NCI-H460 (cell line): ENCODE measurements at places on chromosomes 6 and 20. TPM values are rescaled to one million over a fixed set of nuclear protein-coding genes. Genes with fewer than 3 reads are reported as not detected.
A peak's percentile ranks its signal among the peaks of the same experiment; 100 is the strongest.

The FAM162B gene
- 0.32 TPM in 1 of 2 replicates, not detected in the other for total RNA-seq

DNA sequence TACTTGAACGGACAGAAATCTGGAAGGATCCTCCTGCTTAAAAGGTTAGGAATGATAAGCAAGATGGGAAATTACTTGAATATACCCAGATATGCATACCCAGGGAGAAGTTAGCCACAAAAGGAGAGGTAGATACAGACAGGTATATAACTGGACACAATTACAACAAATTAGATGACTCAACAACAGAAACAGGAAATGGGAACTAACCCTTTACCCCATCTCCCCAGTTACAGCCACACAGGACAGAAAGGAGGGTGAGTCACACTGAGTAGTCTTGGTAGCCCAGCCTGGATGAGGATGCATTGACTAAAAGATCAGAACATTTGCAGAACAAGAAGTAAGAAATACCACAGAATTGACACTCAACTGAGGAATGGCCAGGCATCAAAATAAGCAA, 61.2 kb downstream of the C6orf52 start:
- DNase-seq: no peak

The COL10A1 gene
- total RNA-seq: 0.02 TPM in 1 of 2 replicates, not detected in the other

The RIN2 gene
- total RNA-seq: 40.8 and 42.4 TPM in 2 replicates

- DNase-seq: no peak
Measured at GRCh38 chr6:13763740-13764381, 50.5 kb downstream of the MCUR1 start.

The SRSF6 gene
- total RNA-seq: 42.4 and 52.8 TPM in 2 replicates

GRCh38 chr6:69673298-69673697, 123.5 kb downstream of the LMBRD1 start:
- DNase-seq: no peak

The PRIM2 gene
- 9.9 and 14.8 TPM in 2 replicates for total RNA-seq

The C4A gene
- 0.42 and 0.81 TPM in 2 replicates for total RNA-seq

DNA sequence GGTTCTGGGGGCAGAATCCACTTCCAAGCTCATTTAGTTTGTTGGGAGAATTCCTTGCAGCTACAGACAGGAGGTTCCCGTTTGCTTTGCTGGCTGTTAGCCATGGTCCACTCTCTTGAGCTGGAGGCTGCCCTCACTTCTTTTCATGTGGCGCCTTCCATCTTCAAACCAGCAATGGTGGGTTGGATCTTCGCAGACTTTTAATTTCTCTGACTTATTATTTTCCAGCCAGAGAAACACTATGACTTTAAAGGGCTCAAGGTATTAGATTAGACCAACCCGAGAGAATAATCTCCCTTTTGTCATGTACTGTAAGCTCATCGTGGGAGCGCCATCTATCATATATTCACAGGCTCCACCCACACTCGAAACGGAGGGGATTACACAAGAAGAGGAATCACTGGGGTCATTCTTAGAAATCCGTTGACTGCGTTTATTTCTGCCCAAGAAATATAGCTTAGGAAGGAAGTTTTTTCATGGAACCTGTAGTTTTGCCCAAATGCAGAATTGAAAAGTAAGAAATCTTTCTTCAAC, 38.9 kb downstream of the SAMD5 start:
- DNase-seq: no peak

DNA sequence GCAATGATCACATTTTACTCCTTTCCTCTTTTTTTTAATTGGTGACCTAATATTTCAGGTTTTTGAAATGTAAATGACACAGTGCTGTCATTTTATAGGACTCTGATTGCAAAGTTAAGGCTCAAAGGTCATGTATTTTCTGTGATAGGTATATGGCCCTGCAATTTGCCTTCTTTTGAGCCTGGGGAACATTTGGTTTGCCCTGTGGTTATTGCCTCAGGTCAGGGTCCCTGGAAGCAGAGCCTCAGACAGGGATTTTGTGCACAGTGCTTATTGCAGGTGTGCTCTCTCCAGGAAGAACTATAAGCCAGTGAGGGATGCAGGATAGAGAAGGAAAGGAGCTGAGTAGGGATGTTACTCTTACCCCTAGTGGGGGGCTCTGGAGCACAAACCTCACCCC, 229.3 kb upstream of the ECI2 start:
- no peak for DNase-seq

DNA sequence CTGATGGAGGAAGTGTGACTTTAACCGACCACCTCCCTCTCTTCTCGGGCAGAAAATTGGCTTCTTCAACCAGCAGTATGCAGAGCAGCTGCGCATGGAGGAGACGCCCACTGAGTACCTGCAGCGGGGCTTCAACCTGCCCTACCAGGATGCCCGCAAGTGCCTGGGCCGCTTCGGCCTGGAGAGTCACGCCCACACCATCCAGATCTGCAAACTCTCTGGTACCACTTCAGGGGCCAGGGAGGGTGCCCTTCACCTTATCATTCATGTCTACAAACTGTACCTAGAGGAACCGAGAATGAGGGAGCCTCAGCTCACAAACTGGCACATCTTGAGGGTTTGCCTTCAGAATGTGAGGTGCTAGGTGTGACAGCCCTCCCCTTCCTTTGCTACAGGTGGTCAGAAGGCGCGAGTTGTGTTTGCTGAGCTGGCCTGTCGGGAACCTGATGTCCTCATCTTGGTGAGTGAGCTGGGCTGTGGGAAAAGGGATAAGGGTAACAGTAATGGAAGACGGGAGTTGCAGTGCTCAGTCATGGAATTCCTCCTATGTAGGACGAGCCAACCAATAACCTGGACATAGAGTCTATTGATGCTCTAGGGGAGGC, 18.6 kb downstream of the ABCF1 start:
- DNase-seq: no peak

DNA sequence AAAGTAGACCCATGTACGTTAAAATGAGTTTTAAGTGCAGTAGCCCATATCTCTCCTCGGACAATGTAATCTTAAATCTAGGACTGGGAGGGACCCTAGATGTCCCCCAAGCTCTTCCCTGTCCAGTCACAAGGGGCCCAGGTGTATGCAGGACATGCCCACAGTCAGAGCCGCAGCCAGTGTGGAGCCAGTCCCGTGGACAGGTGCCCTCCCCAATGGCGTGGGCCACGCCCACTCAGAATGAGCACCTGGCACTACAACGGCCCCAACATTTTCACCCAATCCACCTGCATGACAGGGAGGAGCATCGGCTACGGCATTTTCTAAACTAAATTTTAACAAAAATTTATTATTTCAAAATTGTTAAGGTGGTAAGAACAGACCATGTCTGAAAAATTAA, 53.2 kb downstream of the WDR27 start:
- DNase-seq: no peak

The FAM135A gene
- 23.6 and 30.2 TPM in 2 replicates for total RNA-seq

DNA sequence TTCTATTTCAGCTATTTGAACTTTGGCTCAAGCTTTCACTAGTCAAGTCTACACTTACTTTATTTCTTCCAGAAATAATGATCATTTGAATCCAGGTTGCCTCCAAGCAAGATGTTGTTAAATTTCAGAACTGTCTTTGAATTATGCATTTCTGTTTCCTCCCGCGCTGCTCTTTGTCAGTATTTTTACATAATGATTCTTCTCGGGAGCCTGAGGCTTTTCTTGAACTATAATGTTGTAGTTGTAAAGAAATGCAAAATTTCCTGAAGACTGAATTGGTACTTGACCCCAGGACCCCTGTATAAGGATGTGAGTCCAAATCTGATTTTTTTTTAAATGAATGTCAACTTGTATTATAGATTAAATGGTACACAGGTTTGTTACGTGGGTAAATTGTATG, 80.4 kb downstream of the ARMC2 start:
- DNase-seq: no peak

The YIPF3 gene
- total RNA-seq: 62.4 and 69.1 TPM in 2 replicates

- no peak for DNase-seq
Measured at GRCh38 chr6:148493424-148493823, 150.8 kb downstream of the SASH1 start.

DNA sequence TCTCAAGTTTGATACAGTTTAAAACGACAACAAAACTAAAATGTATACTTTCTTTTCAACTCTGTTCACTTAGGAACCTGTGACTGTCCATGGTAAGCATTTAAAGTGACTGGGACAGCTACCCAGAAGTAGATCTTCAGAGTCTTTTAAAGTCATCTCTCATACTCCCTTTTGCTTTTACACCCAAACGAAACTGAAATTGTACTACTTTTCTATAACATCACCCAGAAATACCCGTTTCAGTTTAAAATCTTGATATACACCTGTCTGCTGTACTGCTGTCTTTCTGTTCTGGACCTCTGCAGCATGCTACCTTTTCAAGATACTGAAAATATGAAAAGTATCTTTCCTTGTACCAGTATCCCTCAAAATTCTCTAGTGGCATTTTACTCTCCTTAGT, 170.4 kb upstream of the THEMIS start:
- DNase-seq: no peak

The PROKR2 gene
- not detected in 2 replicates for total RNA-seq

- peak; percentile 20 for DNase-seq
Measured at GRCh38 chr20:57464642-57465211, 60.2 kb downstream of the CTCFL start.

DNA sequence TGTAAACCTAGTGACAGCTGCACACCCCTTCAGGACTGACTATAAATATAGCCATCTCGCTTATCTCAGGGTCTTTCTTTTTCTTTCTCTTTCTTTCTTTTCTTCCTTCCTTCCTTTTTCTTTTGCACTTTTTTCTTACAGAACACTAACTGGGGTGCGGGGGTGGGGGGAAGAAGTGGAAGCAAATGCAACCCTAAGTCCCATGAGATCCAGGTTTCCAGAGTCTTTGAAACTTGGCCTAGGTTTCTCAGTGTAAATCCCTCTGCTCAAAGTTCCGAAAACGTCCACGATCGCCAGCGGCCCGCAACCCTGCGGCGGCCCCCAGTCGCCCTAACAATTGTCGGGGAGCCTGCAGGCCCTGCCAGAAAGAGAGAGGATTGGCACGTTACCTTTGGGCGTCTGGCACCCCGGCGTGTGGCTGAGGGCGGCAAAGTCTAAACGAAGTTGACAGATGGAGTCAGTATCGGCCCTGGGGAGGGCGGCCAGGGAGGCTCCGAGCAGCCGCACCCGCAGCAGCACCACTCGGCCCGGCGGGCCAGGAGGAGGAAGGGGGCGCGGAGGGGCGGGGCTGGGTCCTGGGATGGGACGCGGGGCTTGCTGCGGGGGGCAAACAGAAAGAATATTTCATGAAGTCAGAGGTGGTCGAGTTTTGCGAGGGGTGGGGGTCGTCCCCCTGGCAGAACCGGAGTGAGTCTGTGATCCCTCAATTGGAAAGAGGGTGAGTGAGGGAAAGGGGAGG, 577 bp upstream of the FOXF2 start:
- DNase-seq: no peak

GRCh38 chr6:67252663-67253062, 1382.4 kb upstream of the ADGRB3 start:
- no peak for DNase-seq

The RBM12 gene
- total RNA-seq: 57.2 and 64.0 TPM in 2 replicates

The TGM2 gene
- 1.9 and 2.3 TPM in 2 replicates for total RNA-seq

- no peak for DNase-seq
Measured at GRCh38 chr6:87419266-87419665, 11.5 kb downstream of the CFAP206 start.

The LY86 gene
- not detected in 2 replicates for total RNA-seq

DNA sequence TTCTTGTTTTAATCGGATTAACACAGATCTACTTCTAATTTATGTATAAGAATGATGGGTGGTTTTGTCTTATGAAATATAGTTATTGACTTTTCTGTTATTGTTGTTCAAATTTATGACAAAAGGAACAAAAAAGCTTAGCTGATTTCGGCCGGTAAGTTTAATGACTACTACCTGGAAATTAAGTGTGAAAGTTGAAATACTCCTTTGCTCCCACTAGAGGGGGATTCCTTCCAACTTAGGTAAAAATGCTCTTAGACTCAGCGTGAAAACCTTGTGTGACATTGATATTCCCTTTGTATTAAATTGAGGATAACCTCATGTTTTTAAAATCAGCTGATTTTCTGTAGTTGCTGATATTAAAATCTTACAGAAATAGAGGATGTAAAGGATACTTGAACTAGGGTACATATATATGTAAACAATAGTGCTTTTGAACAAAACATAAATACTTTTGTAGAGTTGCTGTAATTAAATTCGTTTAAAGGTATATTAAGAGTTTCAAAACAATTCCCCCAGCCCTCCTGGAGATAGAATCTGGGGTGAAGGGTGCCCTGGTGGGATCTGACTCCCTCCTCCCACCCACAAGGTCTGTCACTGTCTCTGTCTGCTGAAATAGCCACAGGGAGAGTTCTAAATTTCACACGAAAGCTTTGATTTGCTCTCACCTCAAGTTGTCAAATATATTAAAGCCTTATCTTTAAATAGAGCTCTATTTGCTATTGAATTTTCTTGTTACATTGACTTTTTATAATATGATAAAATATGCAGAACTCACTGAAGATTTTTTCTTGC, 257.5 kb downstream of the ARID1B start:
- DNase-seq: no peak

DNA sequence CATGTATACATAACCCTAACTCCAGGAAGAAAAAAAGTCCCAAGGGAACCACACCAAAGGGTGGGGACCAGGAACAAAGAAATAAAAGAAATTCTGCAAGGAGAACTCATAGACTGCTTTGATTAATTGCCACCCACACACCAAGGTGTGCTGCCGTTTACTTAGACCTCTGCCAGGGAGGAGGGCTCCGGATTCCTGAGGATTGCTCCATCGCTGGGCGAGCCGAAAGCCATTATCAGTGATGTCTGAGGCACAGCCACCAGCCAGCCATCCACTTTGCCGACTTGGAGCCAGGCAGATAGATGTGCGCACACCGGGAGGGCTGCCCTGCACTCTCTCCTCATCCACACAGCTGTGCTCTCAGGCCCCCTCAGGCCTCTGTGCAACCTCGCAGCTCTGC, 272.7 kb upstream of the FOXQ1 start:
- no peak for DNase-seq

GRCh38 chr20:32636283-32636682, 37.5 kb downstream of the C20orf203 start:
- no peak for DNase-seq

- DNase-seq: peak; percentile 23
Measured at GRCh38 chr20:10672624-10673127, 1.1 kb downstream of the JAG1 start.

- no peak for DNase-seq
Measured at GRCh38 chr6:169254456-169255316, 1.0 kb upstream of the THBS2 start.

GRCh38 chr6:46407776-46408530, 83.3 kb downstream of the RCAN2 start:
- no peak for DNase-seq

The MLN gene
- not detected in 2 replicates for total RNA-seq

DNA sequence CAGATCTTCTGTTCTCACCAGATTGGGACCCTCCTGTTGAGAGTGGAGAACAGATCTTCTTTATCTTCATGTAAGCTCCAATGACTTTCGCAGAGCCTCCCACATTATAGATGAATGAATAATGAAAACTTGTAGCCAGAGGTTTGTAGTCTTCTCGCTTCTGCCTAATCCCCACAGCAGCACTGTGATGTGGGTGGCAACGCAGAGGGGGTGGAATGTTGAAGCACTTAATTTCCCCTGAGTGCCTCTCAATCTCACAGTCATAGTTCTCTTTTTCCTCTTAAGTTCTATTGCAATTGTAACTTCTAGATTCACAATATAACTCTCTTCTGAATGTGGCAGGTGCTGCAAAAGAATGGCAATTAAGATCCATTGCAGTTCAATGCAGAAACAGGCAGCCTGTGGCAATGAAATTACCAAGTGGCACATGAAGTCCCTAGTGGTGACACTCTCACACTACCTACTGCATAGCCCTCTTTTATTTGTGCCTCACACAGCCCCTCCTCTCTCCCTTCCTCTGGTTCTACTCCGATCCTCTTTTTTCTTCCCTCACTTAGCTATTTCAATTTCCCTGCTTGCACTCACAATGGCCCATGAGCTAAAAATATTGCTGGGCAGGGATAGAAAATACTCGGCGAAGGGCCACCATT, 281.9 kb downstream of the UBE3D start:
- no peak for DNase-seq

The CST4 gene
- total RNA-seq: 0.42 TPM in 1 of 2 replicates, not detected in the other

The KHDC1 gene
- total RNA-seq: 1.5 and 2.8 TPM in 2 replicates
